ENCODE measurements at places on chromosomes 3 and 15.
A peak's percentile ranks its signal among the peaks of the same experiment; 100 is the strongest.

- DNase-seq = peak; percentile 28
These were observed 232.6 kb upstream of the CHRM5 start for GRCh38 chr15:33735637-33736247.

- peak; percentile 18 for DNase-seq
These were observed 30.2 kb downstream of the KY start for GRCh38 chr3:134620476-134621115.

GRCh38 chr3:12932347-12932746 lies 91.0 kb upstream of the RPL32 start:
- no peak for DNase-seq

DNA sequence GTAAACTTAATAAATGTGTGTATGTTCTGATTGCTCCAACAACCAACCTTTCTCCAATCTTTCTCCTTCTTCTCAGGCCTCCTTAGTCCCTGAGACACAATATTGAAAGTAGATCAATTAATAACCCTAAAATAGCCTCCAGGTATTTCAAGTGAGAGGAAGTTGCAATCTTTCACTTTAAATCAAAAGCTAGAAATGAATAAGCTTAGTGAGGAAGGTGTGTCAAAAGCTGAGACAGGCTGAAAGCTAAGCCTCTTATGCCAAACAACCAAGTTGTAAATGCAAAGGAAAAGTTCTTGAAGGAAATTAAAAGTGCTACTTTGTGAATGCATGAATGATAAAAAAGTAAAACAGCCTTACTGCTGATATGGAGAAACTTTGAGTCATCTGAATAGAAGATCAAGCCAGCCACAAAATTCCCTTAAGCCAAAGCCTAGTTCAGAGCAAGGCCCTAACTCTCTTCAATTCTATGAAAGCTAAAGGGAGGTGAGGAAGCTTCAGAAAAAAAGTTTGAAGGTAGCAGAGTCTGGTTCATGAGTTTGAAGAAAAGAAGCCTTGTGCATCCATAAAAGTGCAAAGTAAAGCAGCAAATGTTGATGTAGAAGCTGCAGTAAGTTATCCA lies 38.6 kb downstream of the CCDC80 start:
- DNase-seq = no peak

- no peak for DNase-seq
These were observed 14.0 kb upstream of the RTP3 start for GRCh38 chr3:46483825-46484224.

DNA sequence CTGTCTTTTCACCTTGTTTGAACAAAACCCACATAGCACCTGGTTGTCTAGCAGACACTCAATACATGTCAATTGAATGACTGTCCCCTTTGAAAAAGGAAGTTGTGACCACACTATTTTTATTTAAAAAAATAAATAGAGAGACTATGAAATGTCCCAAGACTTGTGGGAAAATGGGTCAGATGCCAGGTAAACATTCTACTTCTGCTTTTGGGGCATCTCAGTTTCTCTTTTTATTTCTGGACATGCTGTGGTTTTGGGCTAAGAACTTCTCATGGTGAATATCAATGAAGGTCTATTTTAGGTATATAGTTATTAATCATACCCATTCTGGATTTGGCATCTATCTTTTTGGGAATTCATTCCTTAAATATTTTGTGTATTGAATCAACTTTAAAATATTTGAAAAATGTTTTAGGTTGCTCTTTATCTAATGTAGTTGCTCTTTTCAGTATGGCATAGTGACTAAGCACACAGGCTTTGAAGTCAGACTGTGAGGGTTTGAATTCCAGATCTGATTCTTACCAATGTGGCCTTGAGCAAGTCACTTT lies 4.4 kb downstream of the TMEM45A start:
- no peak for DNase-seq

GRCh38 chr15:48720646-48721045 lies 75.1 kb upstream of the FBN1 start:
- DNase-seq = no peak

GRCh38 chr3:146246526-146246925 lies 4.4 kb downstream of the PLSCR4 start:
- no peak for DNase-seq

DNA sequence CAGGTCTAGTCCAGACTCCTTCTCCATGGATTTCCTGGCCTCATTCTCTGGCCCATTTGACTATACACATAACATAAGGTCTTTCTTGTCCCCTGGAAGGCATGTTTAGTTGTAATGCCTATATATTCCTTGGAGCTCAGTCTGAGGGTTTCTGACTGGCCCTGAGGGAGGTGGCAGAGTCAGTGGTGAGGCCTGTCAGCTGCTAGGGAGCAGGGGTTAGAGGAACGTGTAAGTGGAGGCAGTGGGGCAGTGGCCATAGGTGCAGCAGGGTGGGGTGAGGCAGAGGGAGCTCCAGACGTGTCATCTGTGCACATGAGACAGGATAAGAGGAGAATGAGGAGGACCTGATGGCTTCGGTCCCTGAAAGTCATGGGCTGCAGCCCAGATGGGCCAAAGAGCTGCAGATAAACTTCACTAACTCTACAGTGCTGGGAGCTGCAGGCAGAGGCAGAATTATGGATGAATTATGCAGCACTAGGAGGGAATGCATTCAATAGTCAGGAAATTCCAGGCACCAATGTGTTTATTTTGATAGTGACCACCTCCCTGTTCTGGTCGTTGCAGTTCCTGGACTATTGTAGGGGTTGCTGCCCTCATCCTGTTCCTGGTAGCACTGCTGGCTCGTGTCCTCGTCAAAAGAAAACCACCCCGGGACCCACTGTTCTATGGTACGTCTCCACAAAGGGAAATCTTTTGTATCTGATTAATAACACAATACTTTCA lies 4.9 kb downstream of the TM6SF1 start:
- no peak for DNase-seq

DNA sequence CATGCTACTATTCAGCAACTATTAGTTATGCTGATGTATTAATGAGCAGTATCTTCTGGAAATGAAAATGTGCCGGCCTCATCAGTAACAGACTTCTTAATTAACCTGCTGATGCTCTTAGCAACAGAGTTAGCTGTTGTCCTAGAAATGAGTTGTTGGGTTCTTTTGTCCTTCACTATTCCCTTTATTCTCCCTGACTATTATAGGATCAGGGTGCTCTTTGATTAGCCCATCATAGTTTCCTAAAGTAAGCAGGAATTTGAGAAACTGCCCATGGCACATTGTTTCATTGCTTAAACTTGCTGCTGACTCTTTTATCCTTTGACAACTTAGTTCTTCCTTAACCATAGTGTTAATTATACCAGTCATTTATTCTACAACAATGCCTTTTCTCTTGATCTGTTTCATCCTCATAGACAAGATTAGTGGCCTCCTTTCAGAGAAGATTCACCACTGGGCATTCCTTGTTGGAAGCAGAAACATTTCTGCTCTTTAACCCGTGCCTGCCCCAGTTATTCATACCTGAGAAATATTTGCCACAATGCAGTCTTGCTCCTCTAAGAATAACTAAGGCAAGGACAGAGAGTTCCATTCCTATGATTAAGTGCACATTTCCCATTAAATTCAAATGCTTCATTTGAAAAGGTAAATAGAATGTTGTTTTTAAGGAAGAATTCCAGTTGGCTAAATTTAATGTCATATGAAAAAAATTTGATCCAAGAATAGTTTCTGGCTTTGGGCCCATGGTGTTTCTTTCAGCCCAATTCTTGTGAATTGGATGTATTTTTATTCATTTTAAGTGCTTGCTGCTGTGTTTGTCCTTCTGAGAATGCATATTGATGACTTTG lies 573.3 kb upstream of the TBL1XR1 start:
- DNase-seq = no peak

DNA sequence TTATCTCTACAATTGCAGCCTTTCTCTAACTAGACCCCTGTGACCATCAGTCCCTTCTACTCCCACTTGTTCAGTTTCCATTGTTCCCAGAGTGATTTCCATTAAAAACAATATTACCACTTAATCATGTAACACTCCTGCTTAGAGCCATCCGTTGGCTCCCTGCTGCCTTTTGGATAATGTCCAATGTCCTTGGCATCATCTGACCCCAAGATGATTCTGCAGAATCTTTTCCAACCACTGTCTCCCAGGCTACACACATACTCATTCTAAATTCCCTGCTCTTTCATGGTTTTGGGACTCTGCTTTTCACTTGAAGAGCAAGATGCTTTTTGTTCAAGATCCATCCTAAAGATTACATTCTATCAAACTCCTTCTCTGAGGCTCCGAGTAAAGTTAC lies 7.1 kb downstream of the KCNH8 start:
- no peak for DNase-seq

GRCh38 chr15:90801803-90802202 lies 66.6 kb upstream of the FURIN start:
- no peak for DNase-seq

DNA sequence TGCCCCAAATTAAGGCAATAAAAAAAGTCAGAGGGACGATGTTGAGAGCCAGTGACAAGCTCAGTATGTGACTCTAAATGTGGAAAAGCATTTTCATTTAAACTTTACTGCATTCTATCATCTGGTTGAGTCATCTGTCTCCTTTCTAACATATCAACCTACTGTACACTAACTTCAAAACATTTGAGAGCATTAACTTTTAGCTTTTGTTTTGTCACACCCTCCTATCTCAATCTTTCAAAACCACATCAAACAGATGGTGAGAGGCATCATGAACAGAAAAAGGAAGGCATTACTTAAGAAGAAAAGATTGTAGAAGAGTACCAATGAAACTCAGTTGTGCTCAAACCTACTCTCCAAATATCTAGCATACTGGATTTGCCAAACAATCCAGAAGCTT lies 4.8 kb downstream of the LRRC58 start:
- DNase-seq = no peak

GRCh38 chr15:83592370-83593040 lies 61.4 kb upstream of the ADAMTSL3 start:
- no peak for DNase-seq

- DNase-seq = no peak
These were observed 176.8 kb downstream of the GHSR start for GRCh38 chr3:172271386-172271976.

- DNase-seq = no peak
These were observed 70.3 kb upstream of the IQSEC1 start for GRCh38 chr3:13143381-13144004.

GRCh38 chr3:4988983-4989834 lies 10.0 kb downstream of the BHLHE40 start:
- DNase-seq = no peak

- DNase-seq = no peak
These were observed 59.2 kb downstream of the SRGAP3 start for GRCh38 chr3:9190276-9190675.

DNA sequence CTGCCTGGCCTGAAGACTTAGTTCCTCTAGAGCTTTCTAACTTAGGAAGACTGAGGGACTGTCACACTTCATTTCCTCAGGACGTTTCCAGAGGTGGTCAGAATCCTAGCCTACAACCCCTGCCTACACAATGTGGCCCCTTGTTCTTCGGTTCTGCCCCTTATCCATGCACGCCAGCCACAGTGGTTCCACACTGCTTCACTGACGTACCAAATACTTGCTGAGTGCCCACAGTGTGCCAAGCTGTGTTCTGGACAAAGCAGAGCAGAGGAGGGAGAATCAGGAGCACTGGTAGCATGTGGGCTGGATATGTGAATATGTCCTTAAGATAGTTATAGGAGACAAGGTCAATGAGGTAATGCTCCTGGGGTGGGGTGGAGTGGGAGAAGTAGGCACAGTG lies 70.5 kb upstream of the SAMMSON start:
- DNase-seq = no peak

- DNase-seq = peak; percentile 38
These were observed 101.7 kb downstream of the IGSF11 start for GRCh38 chr3:118932822-118933558.

DNA sequence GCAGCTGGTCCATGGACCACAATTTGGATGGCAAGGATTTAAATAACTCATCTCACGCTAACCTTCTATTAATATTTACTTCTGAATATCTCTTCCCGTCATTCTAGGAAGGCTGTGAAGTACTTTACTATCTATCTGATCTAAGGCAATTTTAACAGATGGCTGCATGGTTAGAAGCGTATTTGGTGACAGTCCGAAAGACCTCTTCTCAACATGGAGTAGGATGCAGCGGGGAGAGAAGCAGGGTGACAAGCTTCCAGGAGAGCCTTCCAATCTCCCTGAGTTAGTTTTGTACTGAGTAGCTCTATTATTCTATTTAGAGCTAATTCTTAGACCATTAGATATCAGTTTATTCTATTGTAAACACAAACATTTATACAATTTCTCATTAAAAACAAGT lies 309.4 kb downstream of the PLCL2 start:
- no peak for DNase-seq

DNA sequence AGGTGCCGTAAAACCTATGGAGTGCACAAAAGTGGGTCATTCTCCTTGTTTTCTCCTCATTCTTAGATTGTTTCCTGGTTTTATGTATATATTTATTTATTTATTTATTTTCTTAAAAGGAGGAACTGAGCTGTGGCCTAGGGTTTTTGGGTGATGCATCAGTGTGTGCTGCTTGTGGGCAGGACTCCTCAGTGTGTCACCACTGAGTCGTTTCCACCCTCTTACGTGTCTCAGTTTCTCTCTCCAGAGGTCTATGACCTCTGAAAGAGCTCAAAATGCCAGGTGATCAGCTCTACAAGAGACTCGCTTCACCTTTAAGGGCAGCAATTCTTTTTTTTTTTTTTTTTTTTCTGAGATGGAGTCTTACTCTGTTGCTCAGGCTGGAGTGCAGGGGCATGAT lies 72.9 kb downstream of the CD200 start:
- DNase-seq = no peak

All from stomach (tissue), 19 donors.